ENCODE measurements at places on chromosomes 12 and 14.

DNA sequence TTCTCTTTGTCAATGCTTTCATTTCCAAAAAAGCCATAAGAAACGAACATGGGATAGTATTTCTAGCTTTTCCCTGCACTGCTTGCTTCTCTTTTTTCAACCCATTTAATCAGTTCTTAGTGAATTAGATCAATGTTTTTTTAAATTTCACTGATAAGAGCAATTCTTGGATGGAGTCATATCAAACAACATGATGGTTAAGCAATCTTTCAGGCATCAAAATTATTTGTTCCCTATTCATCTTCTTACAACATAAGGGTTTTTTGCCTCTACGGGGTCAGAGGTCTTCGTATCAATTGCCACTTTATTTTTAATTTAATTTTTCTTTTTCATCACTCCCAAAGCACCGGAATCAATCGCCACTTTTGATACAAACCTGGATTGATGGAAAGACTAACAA is 103.8 kb upstream of the RESF1 start:
- no peak for DNase-seq

DNA sequence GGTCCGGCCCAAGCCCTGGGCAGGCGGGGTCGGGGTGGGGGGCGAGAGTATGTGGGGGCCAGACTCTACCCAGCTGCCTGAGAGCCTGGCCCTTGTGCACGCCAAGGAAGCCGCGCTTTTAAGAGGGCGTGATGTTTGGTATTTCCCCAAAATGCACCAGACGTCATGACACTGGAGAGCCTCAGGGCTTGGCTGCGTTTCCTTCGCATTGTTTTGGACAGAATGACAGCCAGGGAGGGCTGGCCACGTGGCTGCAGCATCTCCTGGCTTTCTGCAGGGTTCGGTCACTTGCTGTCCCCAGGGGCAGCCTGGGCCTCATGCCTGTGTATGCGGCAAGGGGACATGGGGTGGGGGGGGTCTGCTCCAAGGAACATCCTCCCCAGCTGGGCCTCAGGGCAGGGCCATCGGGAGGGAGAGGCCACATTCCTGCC is 16.1 kb upstream of the NUDT14 start:
- DNase-seq: no peak

- no peak for DNase-seq
Observed at GRCh38 chr14:37843954-37844607, 248.7 kb downstream of the TTC6 start.

DNA sequence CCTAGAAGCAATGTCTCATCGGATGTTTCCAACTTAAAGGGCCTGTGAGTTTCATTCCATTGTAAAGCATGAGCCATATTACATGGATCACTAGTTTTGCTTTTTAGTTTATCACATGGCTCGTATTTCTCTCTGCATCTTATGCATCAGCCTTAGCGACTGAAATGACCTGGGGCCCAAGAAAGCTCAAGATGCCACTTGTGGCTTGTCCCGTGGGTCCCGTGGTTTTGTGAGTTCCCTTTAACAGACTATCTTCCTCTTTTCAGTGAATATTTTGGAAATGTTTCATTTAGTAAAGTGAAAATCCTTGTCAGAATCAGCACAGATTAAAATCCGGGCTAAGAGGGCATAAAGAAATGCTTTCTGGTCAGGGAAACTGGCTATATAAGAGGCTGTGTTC is 86.2 kb upstream of the PPM1H start:
- no peak for DNase-seq

- DNase-seq: no peak
Observed at GRCh38 chr14:99730876-99731546, 46.9 kb downstream of the CYP46A1 start.

- no peak for DNase-seq
Observed at GRCh38 chr14:80679273-80679672, 262.3 kb downstream of the CEP128 start.

DNA sequence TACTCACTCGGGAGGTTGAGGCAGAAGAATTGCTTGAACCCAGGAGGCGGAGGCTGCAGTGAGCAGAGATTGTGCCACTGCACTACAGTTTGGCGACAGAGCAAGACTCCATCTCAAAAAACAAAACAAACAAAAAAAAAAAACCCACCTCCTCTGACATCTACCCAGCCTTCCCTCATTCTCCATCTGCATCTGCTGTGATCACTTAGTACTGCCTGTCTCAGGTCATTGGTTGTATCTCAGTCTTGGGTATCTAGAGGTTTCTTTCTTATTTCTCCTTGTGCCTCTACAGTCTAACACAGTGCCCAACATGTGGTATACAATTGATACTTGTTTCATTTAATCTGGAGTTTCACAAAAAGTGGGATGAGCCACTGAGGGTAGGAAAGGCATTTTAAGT is 5.3 kb downstream of the LTBP2 start:
- no peak for DNase-seq

GRCh38 chr12:89657066-89657465 is 51.6 kb downstream of the ATP2B1 start:
- DNase-seq: no peak

DNA sequence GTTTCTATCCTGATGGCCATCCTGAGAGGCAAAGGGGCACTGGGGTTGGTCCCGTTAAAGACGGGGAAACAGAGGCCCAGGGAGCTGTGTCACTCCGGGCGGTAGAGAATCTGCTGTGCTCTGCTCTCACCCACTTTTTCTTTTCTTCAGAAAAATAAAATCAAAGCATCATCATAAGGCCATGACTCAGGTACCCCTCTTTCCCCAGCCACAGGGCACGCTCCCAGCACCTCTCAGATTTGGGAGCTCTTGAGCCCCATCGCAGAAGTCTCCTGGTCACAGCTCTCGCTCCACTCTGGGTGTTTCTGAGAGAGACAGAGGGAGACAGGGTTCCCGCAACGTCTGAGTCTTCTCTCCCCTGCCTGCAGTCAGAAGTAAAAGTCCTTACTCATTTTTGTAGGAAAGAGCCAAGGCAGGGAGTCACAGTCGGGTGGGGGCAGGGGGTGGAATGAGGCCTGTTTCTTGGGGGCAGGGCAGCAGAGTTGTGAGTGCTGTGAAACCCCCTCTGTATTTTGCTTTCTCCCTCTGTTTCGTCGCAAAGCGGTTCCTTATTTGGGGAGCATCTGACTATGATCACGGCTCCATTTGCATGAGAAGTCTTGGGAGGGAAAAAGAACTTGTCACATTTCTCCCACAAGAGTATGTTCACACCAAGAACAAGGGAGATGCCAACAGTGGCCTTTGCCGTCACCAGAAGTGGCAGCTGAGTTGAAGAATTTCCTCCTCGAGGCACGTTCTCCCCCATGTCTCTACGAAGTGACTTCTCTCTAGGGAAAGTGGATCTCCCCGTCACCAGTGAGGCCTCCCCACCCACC is 139.0 kb downstream of the BCL11B start:
- DNase-seq: no peak

GRCh38 chr14:101815994-101816393 is 54.5 kb downstream of the PPP2R5C start:
- DNase-seq: no peak

GRCh38 chr14:100146531-100147091 is 12.8 kb downstream of the DEGS2 start:
- DNase-seq: no peak

DNA sequence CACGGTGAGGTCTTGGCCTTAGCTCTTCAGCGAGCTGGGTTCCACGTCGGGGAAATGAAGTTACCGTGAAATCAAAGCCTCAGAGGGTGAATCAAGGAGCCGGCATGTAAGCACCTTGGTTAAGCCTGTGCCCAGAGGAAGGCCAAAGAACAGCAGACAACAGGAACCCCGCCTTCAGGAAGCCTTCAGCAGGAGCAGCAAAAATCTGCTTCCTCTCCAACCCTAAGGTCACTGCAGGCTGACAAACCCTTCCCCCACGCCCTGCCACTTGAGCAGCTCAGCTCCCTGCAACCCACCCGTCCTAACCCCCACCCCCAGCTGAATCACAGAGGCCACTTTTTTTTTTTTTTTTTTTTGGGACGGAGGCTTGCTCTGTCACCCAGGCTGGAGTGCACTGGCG is 72.9 kb upstream of the LTA4H start:
- DNase-seq: no peak

DNA sequence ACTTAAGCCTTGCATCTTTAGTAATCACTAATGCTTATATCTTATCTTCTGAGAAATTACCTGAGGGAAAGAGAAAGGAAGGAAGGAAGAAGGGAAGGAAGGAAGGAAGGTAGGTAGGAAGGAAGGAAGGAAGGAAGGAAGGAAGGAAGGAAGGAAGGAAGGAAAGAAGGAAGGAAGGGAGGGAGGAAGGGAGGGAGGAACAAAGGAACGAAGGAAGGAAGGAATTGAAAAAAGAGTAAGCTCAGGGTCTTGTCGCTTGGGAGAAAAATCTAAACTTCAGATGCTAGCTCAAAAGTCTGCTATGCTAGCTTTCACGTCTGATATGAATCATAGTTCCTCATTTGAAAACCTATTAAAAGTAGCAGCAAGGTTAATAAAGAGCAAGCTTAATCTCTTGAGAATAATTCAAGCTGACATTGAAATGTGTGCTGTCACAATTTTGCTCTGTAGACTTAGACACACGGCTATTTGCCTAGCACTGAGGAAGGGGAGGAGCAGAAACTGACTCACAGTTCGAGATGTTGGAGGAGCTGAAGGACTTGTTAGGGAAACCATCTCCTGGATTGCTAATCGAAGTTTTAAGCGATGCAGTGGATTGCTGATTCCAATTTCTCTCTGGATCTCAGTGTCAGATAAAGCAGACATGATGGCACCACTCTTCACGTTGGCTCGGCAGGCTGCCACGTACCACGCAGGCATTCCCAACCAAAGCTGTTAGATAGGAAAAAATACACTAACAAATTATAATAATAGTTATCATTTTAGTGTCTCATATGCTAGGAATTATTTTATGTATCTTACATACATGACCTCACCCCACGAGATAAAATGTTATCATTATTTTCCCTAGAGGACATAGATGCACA is 216.7 kb downstream of the ACSS3 start:
- no peak for DNase-seq

DNA sequence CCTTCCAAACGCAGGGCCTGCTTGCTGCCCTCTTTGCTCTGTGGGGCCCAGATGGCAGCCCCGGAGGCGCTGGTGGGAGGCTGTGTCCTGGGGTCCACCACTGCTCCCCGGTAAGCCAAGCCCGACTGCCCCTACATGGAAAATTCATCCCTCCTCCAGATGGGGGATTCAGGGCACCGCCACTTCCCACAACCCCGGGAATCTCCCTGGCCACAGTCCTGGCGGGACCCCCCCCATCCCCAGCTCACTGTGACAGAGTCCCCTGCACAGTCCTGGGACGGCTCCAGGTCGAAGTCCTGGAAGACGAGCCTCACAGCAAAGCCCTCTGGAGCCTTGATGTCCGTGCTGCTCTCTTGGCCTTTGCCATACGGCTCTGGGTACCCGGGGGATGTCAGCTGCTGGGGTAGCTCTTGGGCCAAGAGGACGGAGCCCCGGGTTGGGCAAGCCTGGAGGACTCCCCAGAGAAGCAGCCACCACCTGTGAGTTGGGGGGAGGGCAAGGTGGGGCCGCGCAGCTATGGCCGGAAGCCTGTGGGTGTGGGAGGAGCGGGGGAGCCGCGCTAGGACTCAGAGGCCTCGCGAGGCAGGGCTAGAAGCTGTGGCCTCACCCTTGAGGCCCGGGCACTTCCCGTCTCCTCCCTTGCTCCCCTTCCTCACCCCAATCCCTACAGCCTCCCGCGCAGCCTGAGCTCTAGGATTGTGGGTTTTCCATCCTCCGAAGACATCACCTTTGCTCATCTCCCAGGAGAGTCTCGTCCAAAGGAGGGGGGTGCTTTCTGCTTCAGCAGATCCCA is 815 bp downstream of the C1RL start:
- no peak for DNase-seq

- no peak for DNase-seq
Observed at GRCh38 chr14:90087433-90087832, 25.6 kb downstream of the KCNK13 start.

DNA sequence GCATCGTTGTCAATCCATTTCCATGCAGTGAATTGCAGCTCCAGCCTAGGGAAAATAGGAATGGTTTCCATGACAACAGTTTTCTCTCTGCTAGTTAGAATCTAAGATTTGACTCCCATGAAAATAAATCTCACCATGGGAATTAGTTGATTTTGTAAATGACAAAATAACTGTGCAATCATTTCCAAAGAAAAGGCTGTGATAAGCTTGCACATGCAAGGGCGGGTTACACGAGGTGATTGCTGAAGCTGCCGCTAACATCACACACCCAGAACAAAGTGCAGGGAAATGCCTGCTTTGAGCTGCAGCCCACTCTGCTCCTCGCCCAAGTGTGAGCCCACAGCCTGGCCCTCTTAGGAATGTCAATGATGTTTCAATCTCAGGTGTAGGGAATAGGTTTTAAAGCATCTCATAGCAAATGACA is 53.8 kb downstream of the TRIM9 start:
- DNase-seq: no peak

DNA sequence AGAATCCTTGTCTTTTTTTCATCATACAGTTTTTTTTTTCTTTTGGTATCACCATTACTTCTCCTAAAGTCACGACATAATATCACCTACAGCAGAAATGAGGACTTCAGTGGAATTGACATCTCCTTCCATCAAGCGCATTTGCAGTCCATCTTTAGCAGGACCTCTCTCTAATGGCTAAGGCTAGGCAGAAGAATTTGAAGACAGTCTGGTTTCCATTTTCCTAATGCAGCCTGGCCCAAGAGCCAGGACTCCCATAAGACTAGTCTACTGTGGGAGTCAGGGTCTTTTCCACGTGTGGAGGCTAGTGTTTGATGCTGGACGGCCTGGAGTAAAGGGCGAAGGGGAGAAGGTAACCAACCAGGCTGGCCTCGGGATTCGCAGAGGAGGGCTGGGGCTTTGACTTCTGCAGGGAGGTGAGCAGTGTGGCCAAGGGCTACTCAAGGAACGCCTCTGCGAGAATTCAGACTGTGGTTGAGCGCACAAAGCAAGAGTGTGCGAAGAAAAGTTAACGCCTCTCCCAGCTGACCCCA is 769 bp upstream of the ZNF740 start:
- no peak for DNase-seq

GRCh38 chr12:124399622-124400021 is 104.7 kb downstream of the RFLNA start:
- DNase-seq: no peak

DNA sequence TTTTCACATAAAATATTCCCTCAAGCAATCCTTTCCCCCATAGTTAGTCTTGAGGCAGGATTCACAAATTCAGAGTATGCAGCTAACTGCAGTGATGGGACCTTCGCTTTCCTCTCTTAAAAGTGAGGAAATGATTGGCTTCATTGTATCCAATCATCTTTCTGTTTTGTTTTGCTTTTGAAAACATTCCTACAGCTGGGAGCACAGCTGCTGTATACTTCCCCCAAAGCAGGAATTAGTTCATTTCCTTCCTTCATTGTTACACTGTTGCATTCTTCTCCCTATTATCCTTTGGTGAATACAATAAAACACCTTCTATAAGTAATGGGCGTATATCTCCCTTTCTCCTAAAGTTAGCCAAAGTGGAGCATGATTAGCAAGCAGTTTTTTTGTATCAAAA is 9.4 kb upstream of the GAS2L3 start:
- DNase-seq: no peak

- DNase-seq: no peak
Observed at GRCh38 chr12:83042441-83043200, 355.9 kb downstream of the TMTC2 start.

DNA sequence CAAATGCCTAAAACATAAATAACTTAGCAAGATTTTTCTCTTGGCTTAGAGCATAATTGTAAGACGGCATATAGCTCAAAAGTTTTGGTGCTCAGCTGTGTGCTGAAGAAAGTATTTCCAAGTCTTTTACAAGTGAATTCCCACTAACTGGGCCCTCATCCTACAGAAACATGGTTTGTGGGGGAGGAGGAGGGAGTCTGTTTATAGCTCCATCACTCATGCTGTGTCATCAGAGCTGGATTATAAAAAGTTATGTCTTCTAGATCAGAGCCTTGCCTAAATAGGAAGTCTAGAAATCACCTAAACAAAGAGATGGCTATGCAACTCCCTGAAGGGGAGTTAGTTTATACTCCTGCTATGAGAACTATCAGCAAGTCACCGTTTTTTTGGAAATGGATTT is 65.9 kb upstream of the OTOGL start:
- no peak for DNase-seq
